T47D (cell line): ENCODE measurements at places on chromosomes 7 and 10.

DNA sequence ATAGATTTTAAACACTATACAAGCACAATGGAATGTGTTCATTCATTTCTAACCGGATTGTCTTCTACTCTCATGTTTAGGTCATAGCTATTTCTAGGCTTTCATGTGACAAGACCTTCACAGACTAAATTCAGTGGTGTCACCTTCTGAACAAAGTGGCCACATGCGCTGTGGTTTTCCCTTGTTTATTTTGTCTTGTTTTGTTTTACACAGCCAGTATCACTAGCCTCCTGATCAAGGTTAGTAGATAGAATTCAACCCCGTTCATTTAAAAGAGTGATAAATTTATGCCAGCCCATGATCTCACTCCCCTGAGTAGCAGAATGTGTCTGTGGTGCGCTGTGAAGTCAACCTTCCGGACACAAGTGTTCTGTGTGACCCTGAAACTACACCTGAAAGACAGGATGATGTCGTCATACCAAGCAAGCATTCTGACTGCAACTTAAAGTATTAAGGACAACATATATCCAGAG lies 209.1 kb downstream of the CREB5 start:
- no peak for DNase-seq

DNA sequence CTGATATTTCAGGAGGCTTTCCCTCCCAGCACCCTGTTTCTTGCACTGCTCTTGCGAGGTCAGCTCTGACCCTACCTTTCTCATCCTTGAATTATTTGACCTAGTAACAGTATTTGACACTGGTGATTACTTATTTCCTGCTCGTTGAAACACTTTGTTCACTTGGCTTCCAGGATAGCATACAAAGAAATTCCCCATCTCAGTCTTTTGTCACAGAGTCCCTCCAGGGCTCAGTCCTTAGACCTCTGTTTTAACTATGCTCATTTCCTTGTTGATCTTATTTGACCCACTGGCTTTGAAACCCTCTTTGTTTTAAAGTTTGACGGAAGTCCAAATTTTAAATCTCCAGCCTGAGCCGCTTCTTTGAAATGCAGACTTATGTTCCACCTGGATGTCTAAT lies 29.9 kb downstream of the BMPR1A start:
- DNase-seq, result no peak

- DNase-seq, result no peak
These were observed 446.4 kb upstream of the PFKP start for GRCh38 chr10:2620827-2621521.

DNA sequence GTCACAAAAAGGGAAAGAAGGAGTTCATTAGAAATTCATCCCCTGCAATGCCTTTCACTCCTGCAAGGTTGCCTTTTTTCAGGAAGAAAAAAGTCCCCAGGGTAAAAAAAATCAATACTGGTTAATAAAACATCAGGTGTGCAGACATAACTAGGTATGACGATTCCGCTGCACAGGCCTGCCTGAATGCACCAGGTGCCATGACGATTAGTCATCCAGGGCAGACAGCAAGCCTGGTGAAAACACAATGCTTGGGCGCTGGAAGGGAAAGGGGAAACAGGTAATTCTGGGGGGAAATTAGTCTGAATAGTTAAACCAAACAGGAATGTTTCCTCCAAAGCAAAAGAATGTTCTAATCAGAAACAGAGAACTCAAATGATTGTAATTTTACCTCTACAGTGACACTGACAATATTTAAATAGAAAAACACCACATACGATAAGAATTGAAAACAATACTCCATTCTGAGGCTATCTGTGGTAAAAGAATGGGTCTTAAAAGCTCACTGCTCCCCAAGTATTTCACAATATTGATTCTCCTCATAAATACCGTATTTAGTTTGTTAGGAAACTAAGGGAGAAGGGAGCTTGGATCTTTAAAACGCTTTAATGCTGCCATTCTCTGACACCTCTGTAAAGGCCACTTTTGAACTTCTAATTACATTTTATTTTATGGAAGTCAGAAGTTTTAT lies 45.2 kb downstream of the VPS41 start:
- no peak for DNase-seq

GRCh38 chr10:28875549-28876081 lies 198.3 kb downstream of the BAMBI start:
- DNase-seq, result no peak

GRCh38 chr7:17646253-17646956 lies 293.9 kb downstream of the SNX13 start:
- DNase-seq, result peak; percentile 16

- no peak for DNase-seq
These were observed 527.6 kb downstream of the SORCS1 start for GRCh38 chr10:106636766-106637491.

DNA sequence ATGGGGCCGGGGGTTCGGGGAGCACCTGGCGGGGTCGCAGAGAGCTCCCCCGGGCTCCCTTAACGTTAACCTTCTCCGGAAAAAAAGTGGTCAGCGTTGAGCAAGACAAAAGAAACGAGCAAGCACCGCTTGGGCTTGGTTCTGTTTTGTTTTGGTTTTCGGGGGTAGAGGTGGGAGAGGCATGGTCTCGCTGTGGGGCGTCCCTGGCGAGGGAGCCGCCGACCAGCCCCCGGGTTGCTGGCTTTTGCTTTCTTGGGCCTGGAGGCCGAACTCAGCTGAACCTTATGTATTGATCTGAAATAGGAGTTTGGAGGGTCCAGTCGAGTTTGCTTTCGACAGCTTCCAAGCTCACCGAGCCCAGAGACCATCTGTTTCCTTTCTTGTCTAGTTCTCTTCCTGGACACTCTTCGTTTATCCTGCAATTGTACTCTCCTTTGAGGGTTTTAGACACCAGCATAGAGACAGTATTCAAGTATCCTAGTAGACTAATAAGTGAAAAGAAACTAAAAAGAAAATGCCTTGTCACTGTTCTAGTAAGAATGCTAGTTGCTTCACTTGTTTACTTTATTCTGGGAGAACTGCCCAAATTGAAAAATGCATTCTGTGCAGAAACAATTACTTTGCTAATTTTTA lies 980 bp downstream of the FHIP2A start:
- DNase-seq, result no peak

DNA sequence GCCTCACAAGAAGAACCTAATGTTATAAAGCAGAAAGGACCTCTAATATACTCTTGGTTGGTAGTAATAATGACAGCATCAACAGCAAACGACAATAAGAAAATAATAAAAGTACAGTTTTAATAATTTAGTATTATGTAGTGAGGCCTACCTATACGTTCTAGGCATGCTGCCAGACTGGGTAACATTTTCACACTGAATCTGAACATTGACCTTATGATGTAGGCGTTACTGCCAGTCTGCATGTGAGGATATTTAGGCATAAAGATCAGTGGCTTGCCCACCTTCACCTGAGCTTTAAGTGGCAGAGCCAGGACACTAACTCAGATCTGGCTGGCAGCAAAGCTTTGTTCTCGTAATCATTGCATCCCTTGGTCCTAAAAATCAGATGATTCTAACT lies 2.5 kb downstream of the FGL2 start:
- no peak for DNase-seq

DNA sequence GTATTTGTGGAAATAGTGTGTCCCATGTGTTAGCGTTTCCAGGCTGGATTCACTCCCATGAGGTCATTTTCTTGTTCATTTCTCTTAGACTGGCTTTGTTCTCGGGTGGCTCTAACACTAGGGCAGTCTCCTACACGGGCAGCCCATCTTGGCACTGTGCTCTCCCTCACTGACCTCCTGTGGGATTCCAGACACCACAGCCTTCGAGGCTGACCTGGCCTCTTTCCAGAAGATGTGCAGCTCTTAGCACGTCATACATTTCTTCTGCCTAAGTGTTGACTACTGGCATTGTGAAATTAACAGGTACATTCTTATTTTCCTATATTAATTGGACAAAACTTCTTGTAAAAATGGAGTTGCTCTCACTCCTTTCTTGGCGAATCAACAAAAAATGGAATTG lies 72.8 kb downstream of the INSYN2A start:
- DNase-seq, result no peak

GRCh38 chr10:131689486-131689885 lies 211.3 kb upstream of the PPP2R2D start:
- DNase-seq, result no peak

GRCh38 chr7:32221736-32222135 lies 151.5 kb upstream of the PDE1C start:
- DNase-seq, result no peak

GRCh38 chr10:47249881-47250280 lies 50.1 kb upstream of the GDF10 start:
- DNase-seq, result no peak

- DNase-seq, result no peak
These were observed 353.4 kb upstream of the GALNT17 start for GRCh38 chr7:70778585-70778984.

GRCh38 chr10:28020080-28020860 lies 21.4 kb upstream of the ODAD2 start:
- DNase-seq, result no peak

- DNase-seq, result no peak
These were observed 86.7 kb downstream of the INPP5A start for GRCh38 chr10:132624061-132624846.

DNA sequence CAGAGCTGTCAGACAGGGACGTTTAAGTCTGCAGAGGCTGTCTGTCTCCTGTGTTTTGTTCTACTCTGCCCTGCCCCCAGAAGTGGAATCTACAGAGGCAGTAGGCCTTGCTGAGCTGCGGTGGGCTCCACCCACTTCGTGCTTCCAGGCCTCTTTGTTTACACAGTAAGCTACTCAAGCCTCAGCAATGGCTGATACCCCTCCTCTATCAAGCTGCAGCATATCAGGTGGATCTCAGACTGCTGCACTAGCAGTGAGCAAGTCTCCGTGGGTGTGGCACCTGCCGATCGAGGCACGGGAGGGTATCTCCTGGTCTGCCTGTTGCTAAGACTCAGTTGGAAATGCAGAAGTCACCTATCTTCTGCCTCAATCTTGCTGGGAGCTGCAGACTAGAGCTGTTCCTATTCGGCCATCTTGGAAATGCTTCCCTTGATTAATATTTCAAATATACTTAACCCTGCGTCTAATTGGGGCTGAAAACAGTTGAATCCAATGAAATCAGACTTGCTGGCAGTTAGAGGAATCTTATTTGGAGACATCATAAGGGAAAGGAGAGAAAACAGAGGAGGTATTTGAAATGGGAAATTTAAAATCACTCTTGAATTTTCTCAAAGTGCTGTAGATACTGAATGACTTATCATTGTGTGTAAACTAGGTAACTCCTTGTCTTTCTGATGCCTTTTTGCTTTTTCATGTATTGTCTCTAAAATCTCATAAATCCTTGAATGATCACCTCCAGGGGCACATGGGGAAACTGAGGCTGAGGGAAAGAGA lies 13.8 kb upstream of the CYP3A5 start:
- DNase-seq, result no peak

GRCh38 chr7:154679379-154680053 lies 323.4 kb downstream of the PAXIP1 start:
- no peak for DNase-seq

DNA sequence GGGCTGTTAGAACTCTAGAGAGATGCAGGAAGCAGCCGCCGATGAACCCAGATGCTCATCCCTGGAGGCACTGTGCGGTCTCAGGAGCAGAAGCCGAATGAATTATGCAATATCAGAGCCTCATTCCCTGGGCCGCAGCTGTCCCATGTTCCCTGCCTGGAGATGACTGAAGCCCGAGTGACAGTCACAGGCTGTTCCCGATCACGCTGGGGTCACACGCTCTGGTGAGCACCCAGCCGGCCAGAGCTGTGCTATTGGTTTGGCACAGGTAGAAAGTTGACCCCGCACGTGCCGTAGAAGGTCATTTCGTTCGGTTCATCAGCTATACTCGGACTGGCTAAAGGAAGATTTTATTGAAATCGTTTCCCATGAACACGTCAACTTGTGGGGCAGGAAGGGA lies 140.5 kb upstream of the SH2B2 start:
- no peak for DNase-seq

GRCh38 chr10:89346405-89347254 lies 18.8 kb downstream of the IFIT3 start:
- DNase-seq, result no peak

DNA sequence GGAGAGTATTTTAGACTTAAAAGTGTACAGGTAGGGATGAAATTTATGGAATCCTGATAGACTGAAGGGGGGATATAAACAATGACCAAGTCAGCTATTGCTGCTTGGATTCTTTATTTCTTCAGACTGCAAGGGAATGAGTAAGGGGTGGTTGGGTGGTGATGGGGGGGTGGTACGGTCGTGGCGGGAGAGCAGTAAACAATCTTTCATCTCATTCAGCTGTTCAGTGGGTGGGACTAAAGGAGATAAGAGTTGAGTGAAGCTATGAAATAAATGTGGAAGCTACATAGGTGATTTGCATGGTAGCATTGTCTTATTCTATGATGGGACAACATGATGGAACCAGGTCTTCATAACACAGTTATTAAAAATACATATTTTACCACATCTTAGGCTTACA lies 1.8 kb downstream of the SEPTIN7 start:
- DNase-seq, result no peak
